ENCODE measurements at places on chromosomes 13 and 19. TPM values are rescaled to one million over a fixed set of nuclear protein-coding genes. Genes with fewer than 3 reads are reported as not detected.
A peak's percentile ranks its signal among the peaks of the same experiment; 100 is the strongest.

MIR17HG gene
- total RNA-seq, result 6.2 TPM

SHD gene
- total RNA-seq, result not detected

ZNF433 gene
- total RNA-seq, result 5.1 TPM

ZSCAN4 gene
- total RNA-seq, result not detected

CD209 gene
- total RNA-seq, result not detected

C5AR1 gene
- total RNA-seq, result 0.33 TPM

SIGLEC8 gene
- not detected for total RNA-seq

NLRP7 gene
- total RNA-seq, result not detected

GRCh38 chr13:25887962-25888655 lies 163.7 kb downstream of the SHISA2 start:
- no peak overlapping the region for H3K4me3 ChIP-seq
- H3K27ac ChIP-seq, result no peak overlapping the region
- DNase-seq, result no peak
- no peaks in the 10 kb centered on the region for H3K36me3 ChIP-seq
- H3K4me1 ChIP-seq, result no peaks in the 10 kb centered on the region
- H3K27me3 ChIP-seq, result no peaks in the 10 kb centered on the region

DNA sequence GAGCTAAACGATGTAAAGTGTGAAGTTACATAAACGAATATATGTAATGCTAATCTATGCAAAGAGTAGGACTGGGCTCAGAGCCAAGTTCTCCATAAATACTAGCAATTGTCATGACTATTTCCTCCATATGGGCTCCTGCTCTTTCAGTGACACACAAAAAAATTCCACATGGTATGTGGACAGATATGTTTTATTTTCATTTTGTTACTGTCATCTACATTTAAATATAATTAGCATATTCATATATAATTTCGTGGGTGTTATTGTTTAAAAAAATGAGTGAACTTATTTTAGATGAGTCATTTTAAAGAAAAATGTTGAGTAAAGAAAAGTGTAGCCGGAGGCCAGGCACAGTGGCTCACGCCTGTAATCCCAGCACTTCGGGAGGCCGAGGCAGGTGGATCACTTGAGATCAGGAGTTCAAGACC lies 5.0 kb upstream of the IGSF23 start:
- H3K36me3 ChIP-seq, result no peaks in the 10 kb centered on the region
- H3K27ac ChIP-seq, result no peak overlapping the region
- peak; percentile 50 for DNase-seq
- no peak overlapping the region for H3K4me3 ChIP-seq

- H3K36me3 ChIP-seq, result no peaks in the 10 kb centered on the region
- no peak overlapping the region for H3K4me3 ChIP-seq
- no peak overlapping the region for H3K27ac ChIP-seq
- no peaks in the 10 kb centered on the region for H3K4me1 ChIP-seq
- DNase-seq, result peak; percentile 6
- H3K27me3 ChIP-seq, result no peaks in the 10 kb centered on the region
Observed at GRCh38 chr13:82962397-82962796, 919.9 kb downstream of the SLITRK1 start.

DNA sequence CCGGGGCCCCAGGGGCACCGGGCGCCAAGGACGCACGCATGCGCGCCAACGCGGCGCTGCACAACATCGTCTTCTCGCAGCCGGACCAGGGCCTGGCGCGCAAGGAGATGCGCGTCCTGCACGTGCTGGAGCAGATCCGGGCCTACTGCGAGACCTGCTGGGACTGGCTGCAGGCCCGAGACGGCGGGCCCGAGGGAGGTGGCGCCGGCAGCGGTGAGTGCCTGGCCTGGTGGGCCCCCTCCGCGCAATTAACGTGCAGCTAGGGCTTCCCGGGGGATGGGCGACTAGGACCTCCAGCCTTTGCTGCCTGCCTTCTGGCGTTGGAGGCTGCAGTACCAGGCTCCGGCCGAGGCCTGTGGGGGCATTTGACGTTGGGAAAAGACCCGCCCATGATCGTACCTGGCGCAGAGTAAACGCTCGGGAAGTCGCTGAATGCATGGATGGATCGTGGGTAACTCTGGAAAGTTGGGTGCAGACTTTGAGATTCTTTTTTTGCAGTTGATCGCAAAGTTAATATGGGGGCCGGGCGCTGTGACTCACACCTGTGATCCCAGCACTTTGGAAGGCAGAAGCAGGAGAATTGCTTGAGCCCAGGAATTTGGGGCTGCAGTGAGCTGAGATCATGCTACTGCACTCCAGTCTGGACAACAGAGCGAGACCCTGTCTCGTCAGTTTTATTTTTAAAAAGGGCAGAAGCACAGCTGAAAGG lies 7.3 kb downstream of the APC2 start:
- no peak overlapping the region for H3K4me3 ChIP-seq
- no peaks in the 10 kb centered on the region for H3K36me3 ChIP-seq
- DNase-seq, result no peak

DNA sequence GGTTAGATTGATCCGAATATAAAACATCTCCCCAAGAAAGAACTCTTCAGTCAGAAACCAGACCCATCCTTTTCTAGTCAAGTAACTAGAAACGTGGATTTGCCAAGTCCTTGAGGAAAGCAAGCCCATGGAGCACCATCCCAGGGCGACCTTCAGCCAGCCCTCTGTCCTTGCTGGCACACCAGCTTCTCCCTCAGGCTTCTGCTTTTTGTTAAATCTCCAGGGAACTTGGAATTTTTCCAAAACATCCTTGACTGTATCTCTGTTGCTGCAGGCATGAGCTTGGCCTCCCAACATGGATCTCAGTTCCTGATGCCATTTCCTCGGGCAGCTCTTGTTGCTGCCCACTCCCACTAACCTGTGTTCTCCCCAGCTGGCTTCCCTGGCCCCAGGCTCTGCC lies 27.1 kb upstream of the C1QTNF9 start:
- no peaks in the 10 kb centered on the region for H3K27me3 ChIP-seq
- no peaks in the 10 kb centered on the region for H3K4me1 ChIP-seq
- no peak overlapping the region for H3K27ac ChIP-seq
- H3K36me3 ChIP-seq, result peaks cover 4% of the 10 kb centered on the region
- DNase-seq, result no peak

GRCh38 chr13:33224686-33225085 lies 60.9 kb downstream of the STARD13 start:
- no peaks in the 10 kb centered on the region for H3K27me3 ChIP-seq
- H3K4me1 ChIP-seq, result peaks cover 21% of the 10 kb centered on the region
- peaks cover 3% of the 10 kb centered on the region for H3K36me3 ChIP-seq
- DNase-seq, result peak; percentile 57
- peak overlapping the region; percentile 6 for H3K27ac ChIP-seq

GRCh38 chr19:48656840-48657474 lies 11.0 kb upstream of the CA11 start:
- peak; percentile 93 for DNase-seq
- peak overlapping the region; percentile 22 for H3K27ac ChIP-seq
- no peaks in the 10 kb centered on the region for H3K27me3 ChIP-seq
- H3K4me3 ChIP-seq, result no peak overlapping the region
- H3K36me3 ChIP-seq, result no peaks in the 10 kb centered on the region
- peaks cover 9% of the 10 kb centered on the region for H3K4me1 ChIP-seq

DNA sequence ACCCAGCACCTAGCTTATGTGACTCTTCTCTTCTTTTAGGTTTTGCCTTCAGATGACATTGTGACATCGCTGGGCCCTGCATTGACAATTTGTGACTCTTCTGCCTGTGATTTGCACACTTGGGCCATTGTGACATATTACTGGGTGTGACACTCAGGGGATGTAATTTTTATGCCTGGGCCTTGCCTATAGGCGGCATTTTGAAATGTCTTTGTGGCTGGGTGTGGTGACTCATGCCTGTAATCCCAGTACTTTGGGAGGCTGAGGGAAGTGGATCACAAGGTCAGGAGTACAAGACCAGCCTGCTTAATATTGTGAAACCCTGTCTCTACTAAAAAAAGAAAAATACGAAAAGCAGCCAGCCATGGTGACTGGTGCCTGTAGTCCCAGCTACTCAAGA lies 28.4 kb upstream of the ZNF681 start:
- DNase-seq, result peak; percentile 26
- no peak overlapping the region for H3K27ac ChIP-seq
- no peaks in the 10 kb centered on the region for H3K4me1 ChIP-seq
- no peak overlapping the region for H3K4me3 ChIP-seq
- no peaks in the 10 kb centered on the region for H3K27me3 ChIP-seq
- H3K36me3 ChIP-seq, result no peaks in the 10 kb centered on the region

DNA sequence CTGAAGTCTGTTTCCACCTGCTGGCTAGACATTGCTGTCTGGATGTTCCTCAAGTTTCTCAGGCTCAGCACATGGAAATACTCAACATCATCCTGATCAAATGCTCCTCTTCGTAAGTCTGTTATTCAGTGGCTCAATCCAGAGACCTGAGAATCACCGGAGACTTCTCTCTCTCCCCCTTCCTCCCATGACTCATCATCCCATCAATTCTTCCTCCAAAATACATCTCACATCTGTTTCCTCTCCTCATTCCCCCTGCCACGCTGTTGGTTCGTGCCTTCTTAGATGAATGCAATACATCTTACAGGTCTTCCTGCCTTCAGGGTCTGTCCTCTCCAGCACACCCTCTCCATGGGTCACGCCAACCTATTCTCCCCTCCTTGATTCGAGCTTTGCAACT lies 7.4 kb upstream of the RXFP2 start:
- H3K36me3 ChIP-seq, result no peaks in the 10 kb centered on the region
- no peak overlapping the region for H3K27ac ChIP-seq
- H3K4me3 ChIP-seq, result no peak overlapping the region
- no peak for DNase-seq

GRCh38 chr19:1249298-1249989 lies 1.1 kb downstream of the MIDN start:
- peak; percentile 91 for DNase-seq
- H3K4me1 ChIP-seq, result peaks cover 25% of the 10 kb centered on the region
- H3K27me3 ChIP-seq, result no peaks in the 10 kb centered on the region
- peak overlapping the region; percentile 75 for H3K4me3 ChIP-seq
- peak overlapping the region; percentile 98 for H3K27ac ChIP-seq

GRCh38 chr19:53696951-53697350 lies 65.2 kb downstream of the DPRX start:
- H3K4me1 ChIP-seq, result no peaks in the 10 kb centered on the region
- no peaks in the 10 kb centered on the region for H3K27me3 ChIP-seq
- DNase-seq, result no peak
- no peak overlapping the region for H3K4me3 ChIP-seq
- no peak overlapping the region for H3K27ac ChIP-seq
- H3K36me3 ChIP-seq, result no peaks in the 10 kb centered on the region

DNA sequence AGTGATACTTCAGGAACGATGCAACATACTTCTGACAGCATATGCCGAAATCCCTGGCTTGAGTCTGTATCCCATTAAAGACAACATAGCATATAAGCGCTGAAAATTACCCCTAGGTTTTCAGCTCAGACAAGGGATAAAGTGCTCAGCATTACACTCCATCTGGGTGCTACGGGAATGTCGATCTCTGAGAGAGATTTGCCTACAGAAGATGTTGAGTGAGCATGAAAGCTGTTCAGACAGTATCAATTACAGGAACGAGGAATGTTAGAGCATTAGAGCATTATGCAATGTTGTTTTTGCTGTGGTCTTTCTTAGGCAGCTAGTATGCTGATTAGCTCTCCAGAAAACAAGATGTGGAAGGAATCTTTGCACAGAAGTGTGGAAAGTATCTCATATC lies 484.5 kb downstream of the LIG4 start:
- no peak overlapping the region for H3K27ac ChIP-seq
- no peaks in the 10 kb centered on the region for H3K27me3 ChIP-seq
- DNase-seq, result peak; percentile 66
- no peak overlapping the region for H3K4me3 ChIP-seq

- H3K36me3 ChIP-seq, result no peaks in the 10 kb centered on the region
- H3K4me3 ChIP-seq, result no peak overlapping the region
- peaks cover 2% of the 10 kb centered on the region for H3K27me3 ChIP-seq
- DNase-seq, result peak; percentile 93
- no peak overlapping the region for H3K27ac ChIP-seq
Observed at GRCh38 chr13:76808927-76809326, 77.3 kb downstream of the KCTD12 start.

GRCh38 chr13:38348861-38349389 lies 726 bp upstream of the UFM1 start:
- H3K4me3 ChIP-seq, result peak overlapping the region; percentile 91
- no peaks in the 10 kb centered on the region for H3K27me3 ChIP-seq
- no peak for DNase-seq
- H3K36me3 ChIP-seq, result no peaks in the 10 kb centered on the region
- peaks cover 2% of the 10 kb centered on the region for H3K4me1 ChIP-seq
- peak overlapping the region; percentile 37 for H3K27ac ChIP-seq

DNA sequence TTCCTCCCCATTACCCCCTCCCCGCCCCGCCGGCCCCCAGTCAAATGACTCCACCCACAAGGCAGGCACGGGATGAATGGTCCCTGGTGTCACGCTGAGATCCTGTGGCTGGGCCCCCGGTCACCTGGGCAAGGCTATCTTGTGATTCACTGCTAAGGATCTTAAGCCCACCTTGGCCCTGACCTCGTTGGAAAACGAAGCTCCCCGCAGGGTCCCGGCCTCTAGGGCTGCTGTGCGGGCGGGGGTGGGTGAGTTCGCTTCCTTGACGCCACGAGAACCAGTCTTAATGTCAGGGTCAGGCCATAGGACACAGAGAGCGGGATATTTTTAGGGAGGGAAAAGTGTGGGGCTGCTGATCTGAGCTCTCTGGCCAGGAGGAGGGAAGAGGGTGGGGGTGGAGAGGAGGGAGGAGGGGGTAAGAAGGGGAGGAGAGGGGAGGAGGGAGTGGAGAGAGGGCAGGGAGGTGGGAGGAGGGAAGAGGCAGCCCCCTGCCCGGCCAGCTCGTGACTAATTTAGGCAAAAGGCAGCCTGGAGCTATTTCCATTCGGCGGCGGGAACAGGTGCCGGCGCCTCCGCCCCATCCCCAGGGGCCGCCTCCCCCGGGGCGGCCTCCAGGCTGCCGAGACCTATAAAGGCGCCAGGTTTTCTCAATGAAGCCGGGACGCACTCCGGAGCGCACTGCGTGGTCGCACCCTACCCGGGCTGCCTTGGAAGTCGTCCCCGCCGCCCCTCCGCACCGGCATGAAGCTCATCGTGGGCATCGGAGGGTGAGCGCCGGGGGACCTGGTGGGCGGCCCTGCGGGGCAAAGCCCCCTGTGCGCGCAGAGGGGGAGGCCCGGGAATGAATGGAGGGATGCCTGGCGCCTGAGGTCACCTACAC lies at the start of gene NMRK2:
TSS of gene NMRK2 (plus strand) at position 139 of the 880 bp plus-strand sequence. CDS start at position 742, 603 bp downstream.
- peaks cover 8% of the 10 kb centered on the region for H3K27me3 ChIP-seq
- H3K36me3 ChIP-seq, result no peaks in the 10 kb centered on the region
- no peak for DNase-seq
- H3K4me3 ChIP-seq, result no peak within 1 kb of the TSS
- no peak within 1 kb of the TSS for H3K27ac ChIP-seq

All from fibroblast of lung (primary cell).